ENCODE measurements at places on chromosomes 6 and 20.
A peak's percentile ranks its signal among the peaks of the same experiment; 100 is the strongest.

DNA sequence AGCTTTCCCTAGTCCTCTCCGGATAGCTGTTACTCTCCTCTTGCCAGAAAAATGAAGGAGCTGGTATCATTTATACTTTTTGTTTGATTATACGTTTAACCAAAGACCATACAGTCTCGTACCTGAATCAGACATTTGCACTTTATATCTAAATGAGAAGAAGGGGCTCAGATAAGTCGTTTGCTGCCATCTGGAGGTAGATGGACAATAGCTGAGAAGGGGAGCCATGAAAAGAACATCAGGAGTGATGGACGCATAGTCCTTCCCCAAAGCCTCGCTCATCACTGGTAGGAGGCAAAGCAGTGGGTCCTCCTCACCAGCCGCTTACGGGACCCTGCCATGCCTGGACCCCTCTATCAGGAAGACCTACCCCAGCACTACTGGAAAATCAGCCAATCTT, 45.4 kb downstream of the RPF2 start:
- DNase-seq: no peak

DNA sequence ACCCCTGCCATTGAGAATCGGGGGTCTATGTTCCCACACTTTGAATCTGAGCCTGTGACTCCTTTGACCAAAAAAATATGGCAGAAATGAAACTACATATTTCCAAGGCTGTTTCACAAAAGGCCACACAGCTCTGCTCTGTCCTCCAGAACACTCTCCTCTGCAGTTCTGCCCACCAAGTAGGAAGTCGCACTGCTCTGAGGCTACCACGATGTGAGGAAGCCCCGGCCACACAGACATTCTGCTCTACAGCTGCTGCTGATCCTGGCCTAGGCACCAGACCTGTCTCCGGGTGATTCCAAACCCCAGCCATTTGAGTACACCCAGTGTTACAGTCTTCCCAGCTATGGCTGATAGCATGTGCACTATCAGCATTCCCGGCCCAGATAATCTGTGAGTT, 85.1 kb downstream of the LYRM4 start:
- peak; percentile 1 for DNase-seq

GRCh38 chr6:98827295-98828159, 6.8 kb upstream of the POU3F2 start:
- DNase-seq: no peak

DNA sequence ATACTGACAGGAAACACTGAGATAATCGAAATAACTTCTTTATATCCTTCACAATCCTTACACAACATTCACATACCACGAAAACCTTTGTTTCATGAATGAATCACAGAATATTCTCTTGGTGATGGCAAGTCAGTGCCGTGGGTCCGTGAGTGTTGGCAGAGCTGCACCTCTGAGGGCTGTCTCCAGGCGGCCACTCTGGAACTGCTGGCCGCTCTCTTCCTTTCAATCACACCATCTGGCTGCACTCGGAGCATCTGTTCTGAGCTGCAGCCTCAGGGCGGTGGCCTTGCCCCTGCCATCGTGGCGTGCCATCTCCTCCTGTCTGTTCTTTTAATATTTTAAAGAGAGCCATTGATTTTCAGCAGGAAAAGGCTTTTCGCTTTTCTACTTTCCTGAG, 129.4 kb upstream of the AFDN start:
- no peak for DNase-seq

- no peak for DNase-seq
Observed at GRCh38 chr6:30323806-30324205, 2.9 kb upstream of the TRIM39 start.

GRCh38 chr6:38907264-38907663, 141.3 kb upstream of the GLP1R start:
- no peak for DNase-seq

DNA sequence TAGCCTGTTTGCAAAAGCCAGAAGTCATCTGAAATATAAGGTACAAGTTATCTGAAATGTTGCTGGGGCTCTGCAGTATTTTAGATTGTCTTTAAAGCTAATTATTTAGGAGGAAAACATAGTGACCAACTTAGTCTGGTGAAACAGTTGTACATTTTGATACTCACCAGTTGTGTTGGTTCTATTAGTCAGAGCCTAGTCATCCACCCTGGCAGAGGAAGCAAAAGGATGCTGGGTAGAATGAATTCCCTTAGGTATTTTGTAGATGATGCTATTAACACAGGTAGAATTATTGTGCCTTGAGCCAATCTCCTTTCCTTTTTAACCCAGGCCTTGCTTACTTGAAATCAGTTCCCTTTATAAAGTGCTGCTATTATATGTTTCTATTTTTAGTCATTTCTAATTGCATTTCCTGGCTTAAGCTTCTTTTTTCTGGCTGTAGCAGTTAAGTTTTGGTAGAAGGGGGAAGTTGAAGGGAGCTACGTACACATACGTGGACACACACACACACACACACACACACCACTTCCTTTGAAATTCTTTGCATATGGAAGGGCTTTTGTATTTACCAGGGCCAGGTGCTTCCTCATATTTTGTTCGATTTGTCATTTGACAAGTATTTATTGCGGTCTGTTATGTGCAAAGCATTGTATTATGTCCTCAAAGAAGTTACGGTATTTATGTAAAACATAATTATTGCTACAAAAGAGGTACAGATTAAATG, 82.4 kb downstream of the RTN4IP1 start:
- DNase-seq: no peak

- no peak for DNase-seq
Observed at GRCh38 chr6:61887423-61887822, 398.6 kb downstream of the KHDRBS2 start.

GRCh38 chr6:82086944-82087343, 160.6 kb downstream of the IBTK start:
- no peak for DNase-seq

- DNase-seq: no peak
Observed at GRCh38 chr6:63533026-63533425, 39.3 kb upstream of the LOC128125822 start.

DNA sequence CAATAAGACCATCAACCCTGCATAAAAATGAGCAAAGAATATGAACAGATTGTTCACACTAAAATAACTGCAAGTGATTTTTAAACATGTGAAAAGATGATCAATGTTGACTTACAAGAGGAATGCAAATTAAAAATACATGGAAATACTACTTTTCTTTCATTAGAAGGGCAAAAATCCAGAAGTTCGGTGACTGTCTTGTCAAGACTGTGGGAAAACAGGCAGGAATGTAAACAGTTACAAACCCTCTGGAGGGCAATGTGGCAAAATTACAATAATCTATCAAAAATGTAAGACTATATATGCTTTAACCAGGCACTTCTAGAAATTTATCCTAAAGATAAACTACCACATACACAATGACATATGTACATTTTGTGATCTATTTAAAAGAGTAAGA, 86.7 kb downstream of the TNFAIP3 start:
- DNase-seq: no peak

GRCh38 chr6:73263570-73263909, 544 bp upstream of the KHDC1 start:
- no peak for DNase-seq

DNA sequence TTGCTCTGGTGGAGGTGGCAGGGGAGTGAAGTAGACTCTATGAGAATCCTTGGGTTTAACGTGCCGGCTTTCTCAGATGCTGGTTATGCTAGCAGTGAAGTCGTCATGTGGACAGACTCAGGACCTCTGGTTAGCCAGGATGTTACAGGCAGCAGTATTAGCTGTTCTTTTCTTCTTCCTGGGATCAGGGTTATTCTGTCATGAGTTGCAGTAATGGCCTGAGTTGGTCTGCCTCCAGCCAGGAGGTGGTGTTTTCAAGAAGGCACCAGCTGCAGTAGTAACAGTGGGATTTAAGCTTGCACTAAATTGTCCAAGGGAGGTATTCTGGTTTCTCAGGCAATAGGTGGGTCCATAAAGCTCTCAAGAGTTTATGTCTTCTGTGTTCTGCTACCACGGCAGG, 56.7 kb downstream of the HDDC2 start:
- no peak for DNase-seq

DNA sequence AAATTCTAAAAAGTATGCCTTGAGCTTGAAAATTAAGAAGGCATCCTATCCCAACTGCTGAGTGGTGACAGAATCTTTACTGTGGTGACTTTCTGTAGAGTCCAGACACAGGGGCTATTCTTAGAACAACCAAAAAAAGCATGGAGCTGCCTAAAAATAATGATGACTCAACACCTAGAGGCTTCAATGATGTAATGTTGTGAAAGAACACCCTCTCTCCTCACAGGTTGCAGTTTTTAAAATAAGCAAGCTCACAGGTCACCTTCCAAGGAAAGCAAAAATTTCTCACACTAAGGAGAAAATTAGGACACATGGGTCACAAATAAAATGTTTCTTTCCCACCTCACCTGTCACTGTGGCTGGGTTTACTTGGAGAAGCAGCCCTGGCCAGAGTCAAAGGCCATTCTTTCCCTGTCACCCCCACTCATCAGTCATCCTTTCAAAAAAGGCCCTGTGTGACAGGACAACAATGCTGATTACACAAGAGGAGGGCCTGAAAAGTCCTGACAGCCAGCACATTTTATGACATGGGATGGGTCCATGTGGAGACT, 53.5 kb downstream of the RCAN2 start:
- DNase-seq: no peak

- no peak for DNase-seq
Observed at GRCh38 chr20:49612127-49612738, 44.3 kb upstream of the PTGIS start.

GRCh38 chr6:157218371-157219198, 104.7 kb downstream of the TMEM242 start:
- no peak for DNase-seq

- DNase-seq: no peak
Observed at GRCh38 chr6:13712599-13712898, 914 bp upstream of the RANBP9 start.

GRCh38 chr6:112311950-112312547, 35.1 kb upstream of the RFPL4B start:
- DNase-seq: no peak

- DNase-seq: no peak
Observed at GRCh38 chr6:99341862-99342455, 7.5 kb downstream of the FAXC start.

DNA sequence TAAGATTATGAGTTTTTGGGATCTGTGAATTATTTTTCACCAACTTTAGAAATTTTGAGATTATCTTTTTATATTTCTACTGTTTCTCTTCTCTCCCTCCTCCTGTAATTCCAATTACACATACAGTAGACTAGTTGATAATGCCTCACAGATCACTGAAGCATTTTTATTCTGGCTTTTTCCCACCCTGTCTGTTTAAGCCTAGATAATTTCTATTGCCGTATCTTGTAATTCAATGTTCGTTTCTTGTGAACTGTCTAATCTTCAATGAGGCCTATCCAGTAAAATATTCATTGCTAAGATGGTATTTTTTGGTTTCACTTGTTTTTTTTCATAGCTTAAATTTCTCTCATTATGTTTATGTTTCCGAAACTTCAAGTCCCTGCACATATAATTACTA, 12.0 kb downstream of the MDN1 start:
- DNase-seq: no peak

DNA sequence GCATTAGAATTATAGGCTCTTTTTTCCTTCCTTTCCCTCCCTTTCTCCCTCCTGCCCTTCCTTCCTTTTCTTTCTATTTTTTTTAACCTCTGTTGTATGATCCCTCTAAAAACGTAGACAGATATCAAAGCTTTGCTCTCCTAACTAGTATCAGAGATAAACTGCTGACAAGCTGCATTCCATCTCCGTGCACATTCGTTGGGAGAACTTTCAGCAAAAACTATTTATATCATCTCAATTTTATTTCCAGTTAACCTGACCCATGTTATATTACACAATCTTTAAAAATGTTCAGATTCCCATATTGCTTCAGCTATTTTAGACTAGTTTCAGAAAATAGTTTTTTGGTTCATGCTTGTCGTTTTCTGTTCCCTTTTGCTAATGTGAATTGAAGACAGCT, 47.3 kb downstream of the RNF217 start:
- DNase-seq: no peak

DNA sequence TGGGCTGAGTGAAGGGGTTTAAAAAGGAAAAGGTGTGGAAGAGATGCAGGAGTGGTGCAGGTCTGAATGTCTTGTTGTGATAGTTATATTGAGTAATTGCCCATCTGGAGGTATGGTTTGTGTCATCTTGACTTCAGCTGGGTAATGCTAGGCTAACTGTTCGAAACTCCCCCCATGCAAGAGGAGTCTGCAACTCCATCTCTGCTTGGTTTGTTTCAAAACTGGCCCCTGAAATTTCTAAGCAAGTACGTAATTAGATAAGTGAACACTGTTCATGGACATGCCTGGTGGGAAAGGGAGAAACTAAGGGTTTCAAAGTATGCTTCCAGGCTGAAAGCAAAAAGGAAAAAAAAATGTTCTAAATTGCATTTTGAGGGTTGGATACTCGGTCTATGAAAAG, 17.1 kb downstream of the TTK start:
- no peak for DNase-seq

DNA sequence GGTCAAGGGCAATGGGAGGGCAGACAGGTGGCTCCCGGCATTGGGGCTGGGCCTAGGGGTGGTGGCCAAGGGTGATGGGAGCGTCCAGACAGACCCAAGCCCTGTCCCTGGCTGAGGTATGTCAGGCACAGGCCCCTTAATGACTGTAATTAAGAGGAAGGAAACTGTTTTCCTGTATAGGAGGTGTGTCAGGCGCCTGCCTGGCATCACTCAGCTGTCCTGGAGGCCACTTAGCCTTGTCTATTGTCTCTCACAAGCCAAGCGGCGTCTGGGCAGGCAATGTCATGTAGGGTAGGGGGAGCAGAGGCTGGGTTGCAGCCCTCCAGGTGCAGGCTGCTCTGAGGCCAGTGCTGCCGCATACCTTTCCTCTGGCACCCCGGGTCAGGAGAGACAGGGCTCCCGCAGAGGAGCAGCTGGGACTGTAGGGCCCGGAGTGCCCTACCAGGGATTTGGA, 3.9 kb upstream of the FAM83C start:
- DNase-seq: no peak

- DNase-seq: no peak
Observed at GRCh38 chr6:37559050-37559449, 59.4 kb upstream of the CCDC167 start.

- no peak for DNase-seq
Observed at GRCh38 chr6:110643175-110643574, 166.8 kb upstream of the SLC22A16 start.

DNA sequence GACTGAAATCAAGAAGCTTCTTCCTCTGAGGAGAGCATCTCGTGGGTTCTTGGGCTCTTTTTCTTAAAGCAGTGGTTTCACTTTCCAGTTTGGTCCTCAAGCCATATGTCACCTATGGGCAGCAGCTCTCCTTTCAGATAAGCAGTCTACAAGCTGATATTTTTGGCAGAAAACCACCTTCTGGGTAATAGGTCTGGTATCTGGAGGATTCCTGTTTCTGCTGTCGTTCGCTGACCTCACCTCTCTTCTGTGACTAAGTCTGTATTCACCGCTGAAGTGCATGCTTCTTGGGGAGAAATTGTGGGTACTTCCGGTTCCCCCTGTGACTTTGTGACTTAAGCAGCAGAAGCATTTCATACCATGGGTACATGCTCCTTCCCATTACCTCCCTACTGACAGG, 193.6 kb downstream of the EDN1 start:
- DNase-seq: no peak

GRCh38 chr6:47381036-47381435, 71.3 kb upstream of the TNFRSF21 start:
- no peak for DNase-seq
